Activated T-helper 2 cell treated with anti-CD3 and anti-CD28 coated beads, Interferon-gamma antibody, Interleukin-2, Interleukin-4, amounts not matched to agents 10 μg/mL and 5 μg/mL and 100 μg/mL, durations not matched to agents 14 hours and 24 hours and 36 hours (primary cell): ENCODE measurements at places on chromosomes 11 and 22. TPM values are rescaled to one million over a fixed set of nuclear protein-coding genes. Genes with fewer than 3 reads are reported as not detected.

DNA sequence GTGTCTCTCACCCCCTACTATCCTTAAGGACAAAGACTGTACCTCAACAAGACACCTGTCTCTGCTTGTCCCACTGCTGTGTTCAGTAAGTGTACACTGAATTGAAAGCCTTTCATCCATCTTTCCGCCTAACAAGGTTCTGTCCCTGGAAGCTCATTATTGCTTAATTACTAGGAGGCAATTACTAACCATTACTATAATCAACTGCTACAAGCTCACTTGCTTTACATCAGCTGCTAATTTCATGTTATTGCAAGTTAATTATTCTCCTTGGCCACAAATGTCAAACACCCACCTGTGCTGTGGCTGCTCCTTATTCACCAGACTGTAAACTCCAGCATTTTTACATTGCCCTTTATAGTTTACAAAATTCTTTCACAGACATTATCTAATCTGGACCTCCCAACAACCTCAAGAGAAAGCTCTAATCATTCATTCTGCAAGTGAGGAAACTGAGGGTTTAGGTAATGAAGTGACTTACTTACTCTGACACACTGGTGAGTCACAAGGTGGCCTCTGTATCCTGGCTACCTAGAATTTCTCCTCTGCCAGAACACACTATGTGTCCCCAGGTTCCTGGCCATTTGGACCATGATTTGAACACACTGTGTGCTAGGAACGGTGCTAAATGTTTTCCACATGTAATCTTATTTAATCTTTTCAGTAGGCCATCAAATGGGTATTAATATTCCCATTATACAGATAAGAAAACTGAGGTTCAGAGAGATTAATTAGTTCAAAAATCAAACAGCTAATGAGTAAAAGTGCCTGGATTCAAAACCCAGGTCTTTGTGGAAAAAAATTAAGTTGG, 66.7 kb downstream of the RAB30 start:
- H3K27me3 ChIP-seq, result no peaks in the 10 kb centered on the region
- H3K27ac ChIP-seq, result peak overlapping the region; percentile 67
- peak overlapping the region; percentile 51 for H3K4me3 ChIP-seq
- peaks cover 60% of the 10 kb centered on the region for H3K4me1 ChIP-seq
- peaks cover 18% of the 10 kb centered on the region for H3K36me3 ChIP-seq
- no peak for DNase-seq

- H3K36me3 ChIP-seq, result no peaks in the 10 kb centered on the region
- DNase-seq, result no peak
- peaks cover 35% of the 10 kb centered on the region for H3K27me3 ChIP-seq
- no peak overlapping the region for H3K4me3 ChIP-seq
These were observed 47.9 kb downstream of the ASCL2 start for GRCh38 chr11:2222451-2222850.

GRCh38 chr22:44424867-44425693, 73.0 kb downstream of the RTL6 start:
- DNase-seq, result no peak
- H3K36me3 ChIP-seq, result no peaks in the 10 kb centered on the region
- H3K27ac ChIP-seq, result no peak overlapping the region
- no peaks in the 10 kb centered on the region for H3K4me1 ChIP-seq
- peaks cover 3% of the 10 kb centered on the region for H3K27me3 ChIP-seq
- no peak overlapping the region for H3K4me3 ChIP-seq

DNA sequence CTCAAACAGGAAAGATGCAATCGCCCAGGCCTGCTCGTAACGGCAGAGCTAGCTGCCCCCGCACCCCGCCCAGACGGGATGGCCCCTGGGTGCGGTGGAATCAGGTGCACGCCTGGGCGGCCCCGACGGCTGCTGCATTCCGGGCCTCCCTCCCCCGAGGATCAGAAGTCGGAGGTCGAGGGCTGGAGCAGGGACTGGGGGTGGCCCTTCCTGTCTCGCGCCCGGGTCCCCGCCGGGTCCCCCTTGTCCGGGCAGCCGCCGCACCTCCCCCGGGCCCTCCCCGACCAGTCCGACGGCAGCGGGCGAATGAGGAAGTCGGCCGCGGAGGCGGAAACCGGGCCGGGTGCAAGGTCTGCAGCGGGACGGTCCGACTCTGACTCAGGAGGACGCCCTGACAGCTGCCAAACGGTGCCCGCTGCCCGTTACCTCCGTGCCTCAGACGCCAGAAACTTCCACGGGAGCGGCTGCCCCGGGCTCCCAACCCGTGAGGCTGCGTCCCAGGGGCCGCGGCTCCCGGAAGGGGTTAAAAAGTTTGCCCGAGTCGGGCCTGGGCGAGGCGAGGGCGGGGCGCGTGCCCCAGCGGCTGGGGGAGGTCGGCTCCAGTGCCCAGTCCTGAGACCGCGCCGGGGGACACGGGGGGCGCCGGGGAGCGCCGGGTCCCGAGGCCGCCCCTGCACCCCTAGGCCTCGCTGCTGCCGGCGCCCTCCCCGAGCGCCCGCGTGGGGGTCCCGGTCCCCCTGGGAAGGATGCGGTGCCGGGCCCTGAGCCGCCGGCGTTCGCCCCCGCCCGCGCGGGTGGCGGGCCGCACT, 663 bp downstream of the MYH9 start:
- peak overlapping the region; percentile 98 for H3K4me3 ChIP-seq
- peak overlapping the region; percentile 98 for H3K27ac ChIP-seq
- peaks cover 41% of the 10 kb centered on the region for H3K36me3 ChIP-seq
- no peaks in the 10 kb centered on the region for H3K27me3 ChIP-seq
- H3K4me1 ChIP-seq, result peaks cover 38% of the 10 kb centered on the region

DNA sequence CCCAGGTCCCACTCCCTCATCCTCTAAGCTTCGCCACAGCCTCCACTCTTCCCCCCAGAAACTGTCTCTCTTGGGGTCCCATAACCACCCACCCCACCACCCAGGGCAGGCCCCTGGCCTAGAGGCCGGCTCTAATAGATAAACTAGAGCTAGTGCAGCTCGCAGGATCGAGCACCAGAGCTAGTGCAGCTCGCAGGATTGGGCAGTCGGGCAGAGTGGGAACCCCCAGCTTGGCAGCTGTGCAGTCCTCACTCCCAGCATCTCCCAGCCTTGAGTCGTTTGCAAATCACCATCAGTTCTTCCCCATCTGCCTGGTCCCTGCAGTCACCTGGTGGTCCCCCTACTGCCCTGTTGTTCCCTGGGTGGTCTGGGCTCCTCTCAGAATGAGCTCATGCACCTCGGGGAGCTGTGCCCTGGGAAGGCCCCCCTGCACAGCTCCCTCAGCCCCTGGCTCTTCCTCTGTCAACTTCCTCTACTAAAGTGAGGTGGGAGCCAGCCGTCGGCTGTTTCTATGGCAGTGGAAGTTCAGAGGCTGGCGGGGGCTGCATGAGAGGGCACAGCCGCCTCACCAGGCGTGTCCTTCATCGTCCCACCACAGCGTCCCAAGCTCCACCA, 15.5 kb upstream of the SHANK2 start:
- H3K27ac ChIP-seq, result no peak overlapping the region
- H3K4me3 ChIP-seq, result no peak overlapping the region
- no peaks in the 10 kb centered on the region for H3K27me3 ChIP-seq
- no peaks in the 10 kb centered on the region for H3K36me3 ChIP-seq
- no peaks in the 10 kb centered on the region for H3K4me1 ChIP-seq

DNA sequence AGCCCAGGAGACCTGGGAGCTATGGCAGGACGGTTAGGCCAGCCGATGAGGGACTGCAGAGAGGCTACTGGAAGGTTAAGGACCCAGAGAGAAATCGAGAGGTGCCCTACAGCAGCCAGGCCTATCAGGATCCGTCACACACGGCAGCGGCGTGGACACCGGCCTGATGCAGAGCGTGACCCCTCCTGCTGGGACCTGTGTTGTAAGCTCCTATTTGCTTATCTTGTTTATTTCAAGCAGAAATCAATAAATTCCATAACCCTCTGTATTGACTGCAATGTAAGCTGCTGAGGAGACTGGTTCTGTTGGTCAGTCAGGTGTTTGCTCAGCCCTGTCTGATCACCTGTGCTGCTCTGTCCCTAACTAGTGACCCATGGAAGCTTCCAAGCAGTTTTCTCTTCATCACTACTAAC, 39.9 kb downstream of the PPP2R1B start:
- H3K4me1 ChIP-seq, result no peaks in the 10 kb centered on the region
- peaks cover 27% of the 10 kb centered on the region for H3K36me3 ChIP-seq
- H3K4me3 ChIP-seq, result no peak overlapping the region
- H3K27ac ChIP-seq, result no peak overlapping the region
- DNase-seq, result no peak
- H3K27me3 ChIP-seq, result no peaks in the 10 kb centered on the region

GRIA4 gene
- not detected in 2 replicates for total RNA-seq

DLG2 gene
- 1.8 and 2.1 TPM in 2 replicates for total RNA-seq

OR8K5 gene
- total RNA-seq, result not detected in 2 replicates

HSD17B12 gene
- 79.8 and 81.3 TPM in 2 replicates for total RNA-seq

SPDYC gene
- not detected in 2 replicates for total RNA-seq

OR5B21 gene
- 0.46 and 0.48 TPM in 2 replicates for total RNA-seq
